Fibroblast of skin of right biceps (primary cell): ENCODE measurements at places on chromosomes 3 and 15.

DNA sequence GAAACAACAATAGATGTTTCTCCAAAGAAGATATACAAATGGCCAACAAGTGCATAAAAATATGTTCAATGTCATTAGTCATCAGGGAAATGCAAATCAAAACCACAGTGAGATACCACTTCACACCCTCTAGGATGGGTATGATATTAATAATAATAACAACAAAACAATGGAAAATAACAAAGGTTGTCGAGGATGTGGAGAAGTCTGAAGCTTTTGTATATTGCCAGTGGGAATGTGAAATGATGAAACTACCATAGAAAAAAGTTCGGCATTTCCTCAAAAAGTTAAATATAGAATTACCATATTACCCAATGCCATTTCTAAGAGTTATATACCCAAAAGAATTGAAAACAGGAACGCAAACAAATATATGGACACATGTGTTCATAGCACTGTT is 10.8 kb downstream of the BHLHE40 start:
- no peak for DNase-seq

- peak; percentile 55 for DNase-seq
Observed at GRCh38 chr3:177469216-177469615, 271.9 kb upstream of the TBL1XR1 start.

- no peak for DNase-seq
Observed at GRCh38 chr3:175836617-175837016, 977.5 kb downstream of the NAALADL2 start.

GRCh38 chr3:32495609-32496008 is 7.0 kb downstream of the CMTM6 start:
- DNase-seq = no peak

- no peak for DNase-seq
Observed at GRCh38 chr15:29844290-29844903, 22.1 kb upstream of the TJP1 start.

DNA sequence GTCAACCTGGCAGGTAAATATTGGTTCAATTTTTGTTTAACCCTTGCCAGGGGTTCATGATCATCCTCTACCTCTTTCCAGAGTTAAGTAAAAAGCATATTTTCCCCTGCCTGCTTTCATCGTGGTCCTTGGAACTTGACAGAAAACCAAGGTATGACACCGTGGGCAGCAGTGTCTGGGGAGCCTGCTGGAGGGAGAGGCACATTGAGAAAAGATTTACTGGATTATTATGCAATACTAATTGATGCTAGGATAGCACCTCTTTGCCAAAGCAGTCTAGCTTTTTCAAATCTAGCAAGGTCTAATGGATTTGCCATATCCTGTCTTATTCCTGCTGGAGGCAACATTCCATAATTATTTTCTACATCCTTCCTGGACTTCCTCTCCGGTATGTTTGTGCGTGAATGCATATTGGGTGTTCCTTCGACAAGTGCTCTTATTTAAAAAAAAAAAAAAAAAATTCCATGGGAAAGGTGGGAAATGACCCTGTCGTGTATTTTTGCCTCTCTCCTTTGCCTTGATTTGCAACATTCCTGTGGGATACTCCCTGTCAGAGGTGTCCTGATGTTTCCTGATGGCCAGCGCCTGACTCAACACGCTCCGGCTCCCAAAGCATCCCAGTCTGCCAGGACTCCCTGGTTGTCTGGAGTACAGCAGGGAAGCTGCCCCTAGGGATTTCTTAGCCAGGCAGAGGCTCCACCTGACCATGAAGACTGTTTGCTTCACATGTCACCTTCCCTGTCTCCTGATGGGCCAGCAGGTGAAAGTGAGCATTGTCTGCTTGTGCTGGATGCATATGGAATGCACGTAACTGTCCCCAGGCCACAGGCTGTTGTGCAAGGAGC is 6.3 kb downstream of the BHLHE40 start:
- DNase-seq = peak; percentile 68

DNA sequence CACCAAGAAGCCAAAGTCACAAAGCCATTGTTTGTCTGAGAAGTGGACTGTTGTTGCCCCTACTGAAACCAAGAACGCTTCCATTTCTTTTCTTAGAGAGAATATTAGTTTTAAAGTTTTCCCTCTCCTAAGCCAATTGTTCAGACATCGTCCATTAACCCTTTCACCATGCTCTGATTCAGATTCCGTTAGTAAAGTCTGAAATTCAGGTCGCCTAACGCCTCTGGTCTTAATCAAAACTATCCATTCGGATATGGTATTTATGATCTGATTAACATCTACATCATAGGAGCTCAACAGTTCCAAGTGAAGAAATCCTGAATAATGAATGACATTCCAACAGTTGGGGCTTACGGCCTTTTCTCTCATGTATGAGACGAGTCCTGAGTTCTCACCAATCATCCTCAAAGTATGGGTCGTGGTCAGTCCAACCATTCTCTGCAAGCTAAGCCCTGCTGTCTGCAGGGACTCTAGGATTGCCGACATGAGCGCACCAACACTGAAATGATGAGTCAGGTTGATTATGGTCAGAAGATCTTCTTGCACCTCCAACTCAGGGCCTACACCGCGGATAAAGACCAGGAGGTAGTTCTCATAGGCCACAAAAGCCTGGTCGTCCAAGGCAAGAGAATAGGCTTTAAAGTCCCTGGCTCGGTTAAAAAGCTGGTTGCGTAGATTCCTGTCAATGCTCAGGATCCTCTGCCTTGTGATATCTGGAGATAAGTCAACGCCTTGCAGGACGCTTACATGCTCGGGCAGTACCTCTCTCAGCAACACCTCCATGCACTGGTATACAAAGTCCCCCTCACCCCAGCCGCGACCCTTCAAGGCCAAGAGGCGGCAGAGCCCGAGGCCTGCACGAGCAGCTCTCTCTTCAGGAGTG is 767 bp downstream of the EPM2AIP1 start:
- peak; percentile 72 for DNase-seq

- no peak for DNase-seq
Observed at GRCh38 chr3:4568841-4569240, 75.7 kb downstream of the ITPR1 start.

- no peak for DNase-seq
Observed at GRCh38 chr3:187150599-187150998, 11.3 kb upstream of the RPL39L start.

DNA sequence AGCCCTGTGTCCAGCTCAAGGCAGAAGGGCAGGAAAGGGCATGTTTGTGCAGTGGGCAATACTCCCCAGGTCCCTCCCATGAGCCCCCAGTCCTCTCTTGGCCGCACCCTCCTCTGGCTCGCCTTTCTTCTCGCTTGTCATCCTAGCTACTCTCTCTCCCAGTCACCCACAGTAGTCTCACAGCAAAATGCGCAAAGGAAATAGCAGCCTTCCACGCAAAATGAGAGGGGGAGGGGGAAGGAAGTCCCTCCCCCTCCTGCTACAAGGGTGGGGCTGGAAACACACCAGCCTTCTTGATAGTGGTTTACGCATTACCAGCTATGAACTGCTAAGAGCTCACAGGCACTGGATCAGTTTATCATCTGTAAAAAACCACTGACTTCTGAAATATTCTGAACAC is 83.8 kb downstream of the GADL1 start:
- DNase-seq = no peak

GRCh38 chr3:56796202-56796601 is 5.5 kb downstream of the ARHGEF3 start:
- DNase-seq = peak; percentile 42

GRCh38 chr15:46229263-46229662 is 594.4 kb downstream of the SQOR start:
- no peak for DNase-seq

GRCh38 chr15:53472883-53473282 is 286.6 kb downstream of the WDR72 start:
- no peak for DNase-seq

DNA sequence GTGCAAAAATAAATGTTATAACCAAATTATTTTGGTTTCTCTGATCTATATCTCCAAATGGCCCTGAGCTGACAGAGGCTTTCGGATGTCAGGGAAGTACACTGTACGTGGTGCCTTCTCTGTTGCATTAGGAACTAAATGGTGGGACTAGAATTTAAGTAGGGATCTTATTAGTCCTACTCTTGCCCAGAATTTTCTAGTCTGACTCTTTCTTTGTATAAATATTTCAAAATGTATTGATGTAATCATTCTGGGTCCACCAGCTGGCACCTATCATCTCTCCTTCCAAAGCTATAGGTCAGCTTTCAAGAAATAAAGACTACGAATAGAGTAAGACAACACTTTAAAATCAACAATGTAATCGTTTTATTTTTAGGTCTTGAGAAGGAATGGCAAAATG is 22.3 kb upstream of the MLF1 start:
- no peak for DNase-seq

- no peak for DNase-seq
Observed at GRCh38 chr15:67917037-67917436, 77.2 kb upstream of the RNU6-1 start.

GRCh38 chr3:52084954-52085680 is 28.7 kb upstream of the DUSP7 start:
- no peak for DNase-seq

DNA sequence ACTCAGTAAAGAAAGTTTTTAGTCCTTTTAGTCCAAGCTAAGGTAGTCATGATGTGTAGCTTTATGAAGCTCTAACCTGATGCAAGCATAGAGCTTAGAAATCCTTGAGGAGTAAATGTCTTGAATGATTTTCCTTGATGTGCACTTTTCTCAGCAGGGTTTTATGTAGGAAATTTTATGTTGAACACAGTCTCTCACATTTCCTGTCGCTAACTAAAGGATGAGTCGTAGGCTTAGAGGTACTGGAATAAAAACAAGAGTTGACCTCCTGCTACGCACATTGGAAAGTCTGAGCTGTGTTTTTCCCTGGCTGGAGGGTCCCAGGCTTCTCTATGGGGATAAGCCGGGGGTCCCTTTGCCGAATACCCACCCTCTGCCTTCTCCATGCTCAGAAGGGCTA is 34.7 kb upstream of the ZPLD1 start:
- peak; percentile 59 for DNase-seq

- no peak for DNase-seq
Observed at GRCh38 chr3:182284793-182285192, 508.5 kb upstream of the ATP11B start.

- DNase-seq = no peak
Observed at GRCh38 chr3:69420781-69421520, 35.1 kb upstream of the FRMD4B start.

- peak; percentile 28 for DNase-seq
Observed at GRCh38 chr3:117674321-117674720, 964.7 kb downstream of the TUSC7 start.

DNA sequence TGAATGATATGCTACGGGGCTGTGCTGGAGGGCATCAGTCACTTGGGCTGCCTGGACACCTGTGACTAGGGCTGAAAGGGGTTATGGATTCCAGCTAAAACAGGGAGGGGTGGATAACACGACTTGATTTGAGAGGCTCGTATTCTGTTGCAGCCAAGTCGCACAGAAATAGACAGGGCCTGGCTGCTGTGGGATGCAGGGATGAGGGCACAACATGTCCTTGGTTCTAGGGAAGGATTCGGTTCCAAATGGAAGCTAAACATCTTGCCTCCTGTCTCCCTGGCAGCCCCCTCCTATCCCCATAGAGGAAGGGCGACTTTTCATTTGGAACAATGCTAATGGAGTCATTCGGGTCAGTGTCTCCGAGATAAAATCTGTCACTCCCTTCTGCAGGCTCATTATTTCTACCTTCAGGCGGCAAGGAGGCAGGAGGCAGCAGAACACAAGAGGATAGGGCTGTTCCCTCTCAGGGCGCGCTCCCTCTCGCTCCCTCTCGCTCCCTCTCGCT is 433.8 kb upstream of the RBMS3 start:
- DNase-seq = no peak

- peak; percentile 87 for DNase-seq
Observed at GRCh38 chr15:41603941-41604911, 45.2 kb downstream of the TYRO3 start.

GRCh38 chr3:197289726-197290125 is 8.7 kb downstream of the DLG1 start:
- DNase-seq = no peak

- peak; percentile 4 for DNase-seq
Observed at GRCh38 chr3:117463276-117464115, 753.9 kb downstream of the TUSC7 start.

GRCh38 chr3:47399531-47400270 is 18.9 kb downstream of the PTPN23 start:
- DNase-seq = no peak

- peak; percentile 42 for DNase-seq
Observed at GRCh38 chr15:68303560-68304436, 26.3 kb downstream of the FEM1B start.
